Fibroblast of skin of left quadriceps (primary cell): ENCODE measurements at places on chromosomes 7 and 10.

DNA sequence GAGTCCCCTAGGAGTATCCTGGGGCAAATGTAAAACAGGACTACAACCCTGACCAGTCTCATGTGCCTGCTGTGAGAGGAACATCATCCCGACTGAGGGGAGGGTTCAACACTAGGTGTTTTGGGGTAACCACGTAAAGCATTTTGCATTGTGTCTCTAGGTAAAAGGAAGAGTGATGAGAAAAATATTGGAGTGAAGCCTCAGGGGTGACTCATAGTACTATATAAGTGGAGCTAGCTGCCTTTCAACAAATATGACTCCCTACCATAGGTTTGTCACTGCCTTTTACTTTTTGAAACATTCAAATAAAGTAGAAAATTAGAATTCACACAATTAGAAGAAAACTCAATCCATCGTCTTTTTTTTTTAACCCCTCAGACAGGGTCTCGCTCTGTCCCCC lies 2.6 kb upstream of the CAMK2G start:
- no peak for DNase-seq

- no peak for DNase-seq
Observed at GRCh38 chr7:18803923-18804322, 308.4 kb downstream of the HDAC9 start.

GRCh38 chr10:71736570-71736952 lies 17.0 kb upstream of the C10orf105 start:
- DNase-seq = no peak

GRCh38 chr10:128498378-128498730 lies 372.1 kb upstream of the MKI67 start:
- no peak for DNase-seq

DNA sequence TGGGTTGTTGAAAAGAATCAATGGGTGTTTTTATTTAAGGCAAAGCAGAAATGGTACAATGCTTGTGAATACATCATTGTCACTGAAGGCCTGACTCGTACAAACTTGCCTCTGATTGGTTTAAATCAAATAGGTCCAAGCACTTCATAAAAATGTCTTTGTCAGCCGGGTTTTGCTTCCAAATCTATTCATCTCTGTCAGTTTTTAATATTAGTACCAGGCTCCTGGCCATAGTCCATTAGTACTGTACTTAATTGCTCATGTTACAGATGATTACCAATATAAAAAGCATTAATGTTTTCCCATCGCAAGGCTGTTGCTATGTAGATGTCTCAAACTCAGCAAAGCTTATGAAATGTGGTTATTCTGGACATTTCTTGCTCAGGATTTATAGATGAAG lies 171.9 kb downstream of the ARID5B start:
- DNase-seq = no peak

DNA sequence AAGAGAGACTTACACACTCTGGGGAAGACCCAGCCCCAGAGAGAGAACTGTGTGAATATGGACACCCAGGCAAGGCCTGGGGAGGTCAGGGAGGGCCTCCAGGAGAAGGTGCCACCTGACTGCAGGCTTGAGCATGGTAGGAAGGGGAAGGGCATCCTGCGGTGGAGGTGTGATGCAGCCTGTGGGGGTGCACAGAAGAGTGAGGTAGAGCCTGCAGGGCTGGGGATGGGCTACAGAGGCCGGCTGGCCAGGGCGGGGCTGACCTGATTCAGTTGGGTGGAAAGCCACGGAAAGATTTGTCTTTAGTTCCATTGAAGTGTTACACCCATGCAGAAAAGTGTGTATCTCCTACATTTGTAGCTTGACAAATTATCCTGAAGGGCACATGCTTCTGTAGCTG lies 47.6 kb downstream of the ZMIZ1 start:
- no peak for DNase-seq

DNA sequence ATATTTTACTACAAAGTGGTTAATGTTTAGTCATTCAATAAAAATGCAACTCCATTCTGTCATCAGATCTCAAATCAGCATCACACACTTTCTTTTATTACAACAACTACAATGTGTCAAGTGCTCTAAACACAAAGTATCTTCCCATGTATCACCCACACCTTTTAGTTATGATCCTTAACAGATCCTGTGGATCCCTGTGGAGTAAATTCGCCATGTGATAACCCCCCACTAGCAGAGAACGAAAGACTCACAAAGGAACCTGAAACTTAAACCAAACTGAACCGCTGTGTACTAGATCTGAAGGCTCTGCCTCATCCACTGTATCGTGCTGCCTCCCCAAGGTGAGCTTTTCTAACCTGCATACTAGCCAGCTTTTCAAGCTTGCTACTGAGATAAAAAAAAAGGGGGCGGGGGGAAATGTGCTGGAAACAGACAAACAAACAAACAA lies 1.7 kb downstream of the DPY19L1 start:
- no peak for DNase-seq

DNA sequence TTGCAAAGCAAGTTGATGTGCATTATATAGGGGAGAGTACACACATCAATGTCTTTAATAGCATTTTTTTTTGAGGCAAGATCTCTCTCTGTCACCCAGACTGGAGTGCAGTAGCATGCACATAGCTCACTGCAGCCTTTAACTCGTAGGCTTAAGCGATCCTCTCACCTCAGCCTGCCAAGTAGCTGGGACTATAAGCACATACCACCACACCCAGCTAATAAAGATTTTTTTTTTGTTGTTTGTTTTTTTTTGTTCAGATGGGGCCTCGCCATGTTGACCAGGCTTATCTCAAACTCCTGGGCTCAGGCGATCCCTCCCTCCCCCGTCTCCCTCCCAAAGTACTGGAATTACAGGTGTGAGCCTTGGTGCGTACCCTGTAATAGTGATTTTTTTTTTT lies 1.5 kb downstream of the UMAD1 start:
- no peak for DNase-seq

DNA sequence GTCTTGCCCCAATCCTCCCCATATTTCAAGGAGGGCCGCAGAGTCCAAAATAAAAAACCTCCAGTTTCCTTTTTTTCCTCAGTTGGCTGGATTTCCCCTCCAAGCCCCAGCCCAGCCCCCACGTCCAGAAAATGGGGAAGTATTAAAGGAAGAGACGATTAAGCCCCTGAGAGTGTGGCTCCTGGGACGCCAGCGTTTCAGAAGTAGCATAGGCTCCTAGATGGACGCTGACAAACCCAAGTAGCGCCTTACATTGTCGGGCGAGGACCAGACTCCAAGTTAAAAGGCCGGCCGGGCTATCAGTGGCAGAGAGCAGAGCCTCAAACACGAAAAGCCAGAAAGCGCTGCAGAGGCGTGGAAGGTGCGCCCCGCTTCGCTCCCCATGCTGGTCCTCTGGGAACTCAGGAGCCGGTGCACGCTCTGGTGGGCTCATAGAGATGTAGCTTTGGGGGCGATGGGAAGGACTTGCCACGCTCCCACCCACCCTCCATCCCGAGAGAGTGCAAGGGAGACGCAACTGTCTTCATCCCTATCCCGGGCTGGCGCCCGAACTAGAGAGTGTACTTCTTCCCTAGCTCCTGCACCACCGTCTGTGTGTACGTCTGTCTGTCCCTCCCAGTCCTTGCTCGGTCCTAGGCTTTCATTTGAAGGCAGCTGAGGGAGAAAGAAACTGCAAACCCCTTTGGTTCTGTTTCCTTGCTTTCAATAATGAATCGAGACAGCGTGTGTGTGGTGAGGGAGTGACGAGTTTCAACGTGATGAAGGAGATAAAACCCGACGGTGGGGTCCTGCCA lies 6.3 kb upstream of the EMX2 start:
- DNase-seq = no peak

- DNase-seq = no peak
Observed at GRCh38 chr7:111138193-111138569, 47.3 kb downstream of the LRRN3 start.

- DNase-seq = no peak
Observed at GRCh38 chr10:4016214-4016740, 231.3 kb upstream of the KLF6 start.

- peak; percentile 78 for DNase-seq
Observed at GRCh38 chr10:49138361-49138891, 4.6 kb upstream of the FAM170B start.

DNA sequence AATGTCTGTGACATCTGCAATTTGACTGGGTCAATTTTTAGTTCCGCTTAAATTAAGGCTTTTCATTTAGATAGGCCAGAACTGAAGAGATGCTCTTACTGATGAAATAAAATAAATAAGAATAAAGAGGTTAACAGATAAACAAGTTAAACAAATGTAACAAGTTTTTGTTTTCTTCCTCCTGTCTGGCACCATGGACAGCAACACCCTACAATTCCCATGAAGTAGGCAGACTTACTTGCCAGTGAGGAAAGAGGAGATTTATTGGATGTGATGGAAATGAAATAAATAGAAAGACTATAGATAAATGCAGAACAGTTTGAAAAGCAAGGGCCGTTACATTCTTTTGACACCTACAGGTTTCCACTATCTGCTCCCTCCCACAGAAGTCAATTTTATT lies 118.5 kb downstream of the AMPH start:
- DNase-seq = no peak

GRCh38 chr10:96697438-96697837 lies 22.9 kb downstream of the PIK3AP1 start:
- no peak for DNase-seq

- no peak for DNase-seq
Observed at GRCh38 chr7:6618621-6619020, 3.2 kb downstream of the ZNF853 start.

- no peak for DNase-seq
Observed at GRCh38 chr7:2195400-2196246, 37.1 kb downstream of the MAD1L1 start.
